ENCODE measurements at places on chromosomes 5 and 9.

GRCh38 chr5:3931976-3932375, 336.3 kb downstream of the IRX1 start:
- DNase-seq, result no peak

- no peak for DNase-seq
These were observed 16.7 kb downstream of the SPEF2 start for GRCh38 chr5:35634326-35634725.

- peak; percentile 59 for DNase-seq
These were observed 63.7 kb upstream of the FANCC start for GRCh38 chr9:95381221-95381620.

DNA sequence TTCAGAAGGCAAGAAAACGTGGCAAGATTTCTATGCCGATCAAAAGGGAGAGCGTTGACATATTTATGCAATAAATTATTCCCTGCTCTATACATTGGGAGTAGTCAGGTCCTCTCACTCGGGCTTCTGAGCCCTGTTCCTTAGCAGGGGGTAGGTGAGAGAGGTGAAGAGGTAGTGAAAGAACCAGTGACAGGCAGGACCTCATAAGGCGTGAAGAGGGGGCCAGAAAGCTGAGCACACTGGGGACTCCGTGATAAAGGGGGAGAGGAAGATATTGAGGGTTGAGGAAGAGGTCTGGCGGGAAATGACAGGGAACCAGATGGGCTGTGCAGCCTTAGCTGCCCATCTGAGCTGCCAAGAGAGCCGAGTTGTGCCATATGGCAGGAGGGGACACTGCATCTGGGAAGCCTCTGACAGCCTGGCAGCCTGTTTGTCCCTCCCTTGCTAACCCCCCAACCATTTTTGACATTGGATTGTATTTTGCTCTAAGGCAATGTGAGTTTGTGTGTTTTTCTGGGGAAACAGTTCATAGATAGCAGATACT, 782 bp upstream of the CDC20B start:
- DNase-seq, result no peak

DNA sequence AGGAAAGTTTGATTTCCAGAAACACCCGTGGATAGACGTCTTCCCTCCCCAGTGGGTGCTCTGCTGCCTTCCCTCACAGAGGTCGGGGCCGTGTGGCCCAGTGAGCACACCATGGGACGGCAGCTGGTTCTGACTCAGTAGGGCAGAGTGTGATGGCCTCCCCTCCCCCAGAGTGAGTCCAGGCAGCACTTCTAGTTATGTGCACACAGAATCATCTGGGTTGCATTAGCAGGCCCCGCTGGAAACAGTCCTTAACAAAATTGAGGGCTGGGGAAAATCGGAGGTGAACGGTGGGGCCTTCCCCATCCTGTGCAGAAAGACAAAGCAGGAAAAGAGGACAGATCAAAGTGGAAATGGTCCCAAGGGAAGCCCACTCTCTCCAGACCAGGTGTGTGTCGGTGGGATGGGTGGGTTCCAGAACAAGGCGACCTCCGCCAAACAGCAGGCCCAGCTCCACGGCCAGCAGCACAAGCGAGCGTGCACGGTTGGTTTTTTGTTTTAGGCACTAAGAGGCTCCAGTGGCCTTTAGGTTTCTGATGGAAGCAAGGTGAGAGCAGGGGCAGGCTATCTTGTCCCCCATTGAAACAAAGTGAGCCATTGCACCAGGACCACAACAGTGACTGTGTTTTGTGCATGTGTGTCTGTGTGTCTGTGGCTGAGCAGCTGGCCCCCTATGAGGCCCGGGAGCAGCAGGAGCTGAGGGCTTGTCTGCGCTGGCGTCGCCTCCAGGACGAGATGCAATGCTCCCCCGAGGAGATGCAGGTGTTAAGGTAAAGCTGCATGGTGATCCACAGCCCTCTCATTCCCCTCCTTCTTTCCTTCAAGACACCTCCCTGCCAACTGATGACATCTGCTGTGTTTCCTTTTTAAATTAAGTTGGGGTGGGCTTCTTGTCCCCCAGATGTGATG, 201.5 kb downstream of the AOPEP start:
- peak; percentile 71 for DNase-seq

Data from fibroblast of upper back skin (primary cell).